ENCODE measurements at places on chromosomes 16 and 17.

DNA sequence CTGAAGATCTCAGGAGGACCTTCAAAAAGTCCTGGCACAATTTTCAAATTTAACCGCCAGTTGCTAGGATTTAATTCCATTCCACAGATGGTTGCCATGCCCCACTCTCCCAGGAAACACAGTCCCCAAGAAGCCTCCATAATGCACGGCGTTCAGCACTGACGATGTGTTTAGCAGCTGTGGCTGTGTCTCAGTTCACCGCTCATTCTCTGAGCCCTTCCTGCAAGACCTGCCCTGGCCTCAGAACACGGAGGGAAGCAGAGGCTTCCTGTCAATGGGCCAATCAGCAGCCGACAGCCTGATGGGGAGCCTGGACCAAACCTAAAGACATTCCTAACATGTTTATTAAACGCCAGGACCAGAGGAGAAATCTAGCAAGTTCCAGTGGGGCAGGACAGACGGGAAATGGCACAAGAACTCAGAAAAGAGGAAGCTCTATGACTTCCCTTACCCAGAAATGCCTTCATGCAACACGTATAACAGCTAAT is 4.9 kb downstream of the MYLK3 start:
- no peak for DNase-seq

DNA sequence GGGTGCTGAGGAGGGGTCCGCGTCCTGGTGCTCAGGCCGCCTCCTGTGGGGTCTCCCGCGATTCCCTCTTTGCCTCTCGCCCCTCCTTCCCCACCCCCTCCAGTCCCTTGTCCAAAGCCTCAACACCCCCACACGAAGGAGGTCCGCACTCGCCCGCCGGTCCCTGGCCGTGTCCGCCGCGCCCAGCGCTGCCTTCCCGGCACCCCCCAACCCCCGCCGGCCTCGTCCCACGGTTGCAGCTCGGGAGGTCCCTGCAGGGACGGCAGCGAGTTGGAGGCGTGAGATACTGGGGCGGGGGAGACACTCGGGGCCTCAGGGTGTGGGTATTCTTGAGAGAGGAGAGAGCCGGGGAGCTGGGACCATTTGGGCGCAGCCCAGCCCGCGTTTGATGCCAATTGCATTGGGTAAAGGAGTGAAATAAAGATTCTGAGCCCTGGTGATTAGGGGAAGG is 468 bp downstream of the FLYWCH2 start:
- no peak for DNase-seq

- DNase-seq: no peak
Observed at GRCh38 chr17:75842963-75843576, 1.1 kb downstream of the UNC13D start.

DNA sequence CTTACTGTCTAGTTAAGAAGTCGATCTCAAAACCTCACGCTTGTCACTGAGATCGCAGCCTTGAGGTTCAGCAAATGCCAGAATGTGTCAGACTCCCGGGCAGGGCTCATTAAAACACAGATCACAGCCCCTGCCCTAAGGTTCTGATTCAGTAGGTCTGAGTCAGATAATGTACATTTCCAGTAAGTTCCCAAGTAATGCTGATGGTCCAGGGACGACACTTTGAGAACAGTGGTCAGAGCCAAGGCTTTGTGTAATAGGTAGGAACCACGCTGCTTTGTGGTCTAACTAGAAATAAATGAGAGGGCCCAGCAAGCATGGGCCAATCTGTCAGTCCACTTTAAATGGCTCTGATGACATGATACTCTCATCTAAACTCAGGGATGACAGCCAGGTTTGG is 228.6 kb downstream of the ZFHX3 start:
- DNase-seq: no peak

- DNase-seq: no peak
Observed at GRCh38 chr16:20911361-20911760, 10.8 kb downstream of the LYRM1 start.

DNA sequence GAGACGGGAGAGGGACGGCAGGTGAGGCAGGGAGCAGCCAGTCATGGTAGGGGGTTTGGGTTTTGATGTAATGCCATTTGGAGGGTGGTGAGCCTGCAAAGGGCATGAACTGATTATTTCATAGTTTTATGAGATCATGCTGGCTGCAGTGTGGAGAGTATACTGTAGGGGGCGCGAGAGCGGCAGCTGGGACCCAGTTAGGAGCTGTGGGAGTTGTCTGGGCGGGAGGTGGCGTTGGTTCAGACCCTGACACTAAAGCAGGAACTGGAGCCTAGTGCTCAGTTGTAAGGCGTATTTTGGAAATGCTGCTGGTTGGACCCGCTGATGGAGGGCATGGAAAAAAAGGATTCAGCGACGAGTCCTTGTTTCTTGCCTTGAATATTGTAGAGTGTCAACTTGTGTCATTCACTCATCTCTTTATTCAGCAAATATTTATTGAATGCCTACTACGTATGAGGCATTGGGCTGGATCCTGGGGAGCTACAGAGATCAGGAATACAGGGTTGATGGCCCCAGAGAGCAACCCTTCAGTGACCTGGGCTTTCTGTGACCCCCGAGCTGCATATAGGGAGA is 23.7 kb upstream of the KDM8 start:
- DNase-seq: peak; percentile 89

GRCh38 chr16:1610899-1611632 is 806 bp downstream of the IFT140 start:
- DNase-seq: no peak

DNA sequence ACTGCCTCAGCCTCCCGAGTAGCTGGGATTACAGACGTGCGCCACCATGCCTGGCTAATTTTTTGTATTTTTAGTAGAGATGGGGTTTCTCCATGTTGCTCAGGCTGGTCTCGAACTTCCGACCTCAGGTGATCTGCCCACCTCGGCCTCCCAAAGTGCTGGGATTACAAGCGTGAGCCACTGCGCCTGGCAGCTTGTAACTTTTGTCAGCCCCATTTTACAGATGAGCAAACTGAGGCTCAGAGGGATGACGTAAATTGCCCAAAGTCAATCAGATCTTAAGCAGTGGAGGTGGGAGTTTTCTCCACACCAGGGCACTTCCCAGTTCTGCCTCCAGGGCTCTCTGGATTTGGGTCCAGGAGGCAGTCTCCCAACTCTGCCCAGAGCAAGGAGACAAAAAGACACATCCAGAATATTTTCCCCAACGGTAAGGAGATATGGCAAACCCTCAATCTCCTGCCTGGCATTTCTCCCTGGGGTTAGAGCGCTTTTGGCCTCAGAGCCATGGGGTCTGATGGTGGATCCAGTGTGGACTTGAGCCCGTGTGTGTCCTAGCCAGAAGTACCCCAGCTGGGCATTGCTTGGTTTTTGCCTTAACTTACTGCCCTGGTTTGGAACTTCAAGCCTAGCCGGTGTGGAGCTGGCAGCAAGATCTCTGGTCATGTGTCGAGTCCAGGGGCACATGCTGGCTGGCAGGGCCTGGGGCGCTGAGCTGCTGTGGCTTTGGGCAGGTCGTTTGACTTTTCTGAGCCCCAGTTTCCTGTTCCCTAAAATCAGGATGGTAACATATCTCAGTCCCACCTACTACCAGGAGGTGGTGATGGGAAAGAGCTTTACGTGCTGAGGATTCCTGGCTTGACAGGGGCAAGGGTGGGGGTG is 3.4 kb downstream of the ADAM11 start:
- DNase-seq: no peak

- no peak for DNase-seq
Observed at GRCh38 chr17:68953340-68953997, 1.7 kb downstream of the ABCA8 start.

GRCh38 chr17:61247439-61247838 is 152.2 kb upstream of the TBX2 start:
- DNase-seq: no peak

DNA sequence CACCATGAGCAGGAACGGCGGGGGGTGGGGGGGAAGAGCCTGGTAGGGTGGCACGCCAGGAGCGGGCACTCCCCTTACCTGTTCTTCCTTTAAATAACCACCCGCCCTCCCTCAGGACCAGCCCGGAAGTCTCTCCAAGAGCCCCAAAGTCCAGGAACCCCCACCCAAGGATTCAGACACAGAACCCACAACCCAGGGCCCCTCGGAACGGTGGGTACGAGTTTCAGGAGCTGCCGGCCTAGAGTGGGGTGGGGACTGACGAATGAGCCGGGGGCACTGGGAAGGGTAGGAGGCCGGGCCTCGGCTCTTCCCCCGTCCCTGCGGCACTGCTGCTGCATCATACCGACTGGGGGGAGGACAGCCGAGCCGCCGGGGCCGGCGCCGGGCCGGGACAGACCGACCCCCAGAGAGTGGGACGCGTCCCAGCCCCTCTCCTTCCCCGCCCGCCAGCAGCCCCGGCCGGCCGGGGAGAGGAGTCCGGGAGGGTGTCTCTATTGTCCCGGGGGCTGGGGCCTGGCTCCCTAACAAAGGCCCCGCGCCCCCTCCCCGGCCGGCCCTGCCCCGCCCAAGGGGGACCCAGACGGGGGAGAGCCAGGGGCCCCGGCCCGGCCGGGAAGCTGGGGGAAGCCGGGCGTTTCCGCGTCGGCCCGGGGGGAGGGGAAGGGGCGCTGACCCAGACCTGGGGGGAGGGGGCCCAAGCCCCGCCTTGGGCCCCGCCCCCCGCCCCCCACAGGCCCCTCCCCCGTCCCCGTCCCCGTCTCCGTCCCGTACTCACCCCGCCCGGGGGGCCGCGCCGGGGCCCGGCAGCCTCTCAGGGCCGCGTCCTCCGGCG is 747 bp downstream of the ATXN7L3 start:
- DNase-seq: peak; percentile 86

DNA sequence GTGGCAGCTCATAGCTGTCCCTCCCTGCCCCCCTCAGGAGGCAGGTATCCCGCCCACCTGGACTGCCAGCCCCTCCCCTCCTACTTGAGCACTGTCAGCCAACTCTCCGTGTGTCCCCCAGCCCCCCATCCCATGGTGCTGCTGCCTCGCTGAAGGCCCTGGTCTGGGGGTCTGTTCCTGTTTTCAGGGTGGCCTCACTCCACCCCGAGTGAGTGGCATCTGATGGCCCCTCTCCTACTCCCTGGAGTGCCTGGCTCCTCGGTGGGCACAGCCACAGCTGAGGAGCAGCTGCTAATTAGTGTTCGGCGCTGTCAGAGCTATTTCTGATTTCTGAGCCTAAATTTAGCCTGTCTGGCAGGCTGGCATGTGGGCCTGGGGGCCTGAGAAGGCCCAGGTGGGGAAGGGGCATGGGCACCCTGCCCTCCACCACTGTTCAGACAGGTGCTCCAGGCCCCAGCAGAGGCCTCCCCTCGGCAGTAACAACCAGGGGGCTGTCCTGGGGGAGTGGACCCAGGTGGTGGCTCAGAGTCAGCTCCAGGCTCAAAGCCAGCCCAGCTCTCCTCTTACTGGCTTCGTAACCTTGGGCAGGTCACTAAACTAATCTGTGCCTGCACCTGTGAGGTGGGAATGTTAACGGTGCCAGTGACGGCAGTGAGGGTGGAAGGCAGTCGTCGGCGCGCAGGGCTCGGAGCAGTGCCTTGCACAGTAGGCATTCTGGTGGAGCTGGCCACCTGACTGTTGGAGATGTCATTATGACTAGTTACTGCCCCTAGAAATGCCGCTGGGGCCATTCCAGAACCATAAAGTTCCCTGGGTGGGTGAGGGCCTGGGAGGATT is 6.5 kb downstream of the FMNL1 start:
- peak; percentile 15 for DNase-seq

DNA sequence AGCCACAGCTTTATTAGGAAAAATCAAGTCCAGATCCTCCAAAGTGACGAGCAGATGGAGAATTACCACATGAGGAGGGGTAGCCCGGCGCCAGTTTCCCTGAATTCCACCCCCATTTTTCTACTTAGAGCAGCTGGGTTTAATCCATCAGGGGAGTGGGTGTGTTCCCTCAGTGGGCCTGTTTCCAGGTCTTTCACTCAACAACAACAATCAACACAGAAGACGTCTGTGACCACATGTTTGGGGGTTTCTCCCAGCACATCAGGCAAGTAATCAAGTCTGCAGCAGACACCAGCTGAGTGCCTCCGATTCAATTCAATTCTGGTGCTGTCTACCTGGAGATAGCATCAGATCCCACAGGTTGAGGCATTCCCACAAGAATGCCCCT is 6.8 kb downstream of the SLC6A2 start:
- DNase-seq: no peak

DNA sequence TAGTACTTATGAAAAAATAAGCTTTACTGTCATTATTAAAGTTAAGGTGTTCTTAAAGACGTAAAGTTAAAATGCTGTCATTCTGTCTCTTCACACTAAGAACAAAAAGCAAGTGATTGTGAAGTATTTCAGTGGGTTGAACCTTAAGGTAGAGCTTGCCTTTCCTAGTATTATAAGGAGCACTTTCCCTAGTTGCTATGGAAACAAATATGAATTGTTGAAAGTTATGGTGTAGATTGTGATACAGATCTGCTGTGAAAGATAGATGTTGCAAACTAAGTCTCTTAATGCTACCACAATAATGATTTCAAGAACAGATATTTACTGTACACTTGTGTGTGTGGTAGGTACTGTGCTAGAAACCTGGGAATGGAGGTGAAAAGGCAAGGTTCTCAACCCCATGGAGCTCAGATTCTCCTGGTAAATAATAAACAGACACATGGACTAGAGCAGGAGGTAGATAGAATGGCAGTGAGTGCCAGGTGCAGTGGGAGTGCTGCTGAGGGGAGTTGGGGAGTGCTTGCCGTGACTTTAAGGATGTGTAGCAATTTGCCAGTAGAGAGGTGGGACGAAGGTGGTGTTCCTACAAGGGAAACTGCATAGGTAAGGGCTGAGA is 34.7 kb downstream of the MRTFB start:
- DNase-seq: no peak

GRCh38 chr17:75504347-75505151 is 10.8 kb downstream of the CASKIN2 start:
- peak; percentile 67 for DNase-seq

GRCh38 chr16:83807327-83807709 is 460 bp upstream of the HSBP1 start:
- no peak for DNase-seq

- no peak for DNase-seq
Observed at GRCh38 chr17:73976676-73977521, 226.6 kb upstream of the RPL38 start.

- no peak for DNase-seq
Observed at GRCh38 chr16:24062270-24062817, 193.8 kb upstream of the CACNG3 start.
